ENCODE measurements at places on chromosomes 4 and X. TPM values are rescaled to one million over a fixed set of nuclear protein-coding genes. Genes with fewer than 3 reads are reported as not detected.

SASH3 gene
- not detected for total RNA-seq

RGN gene
- total RNA-seq, result 1.5 TPM

COL25A1 gene
- 5.0 TPM for total RNA-seq

TLR8 gene
- total RNA-seq, result not detected

ERAS gene
- not detected for total RNA-seq

TRIM61 gene
- total RNA-seq, result 3.0 TPM

PFKFB1 gene
- not detected for total RNA-seq

ZAR1 gene
- not detected for total RNA-seq

PAGE2 gene
- not detected for total RNA-seq

DSPP gene
- not detected for total RNA-seq

FRMD7 gene
- total RNA-seq, result 0.05 TPM

EFHC2 gene
- 0.23 TPM for total RNA-seq

MAGEA2B gene
- total RNA-seq, result not detected

SPP1 gene
- total RNA-seq, result 3.3 TPM

DCAF16 gene
- total RNA-seq, result 18.6 TPM

PPA2 gene
- total RNA-seq, result 71.3 TPM

CHM gene
- total RNA-seq, result 23.2 TPM

FAT4 gene
- 18.5 TPM for total RNA-seq

UCP1 gene
- not detected for total RNA-seq

BANK1 gene
- 0.14 TPM for total RNA-seq

FBXL5 gene
- 102 TPM for total RNA-seq

CPXCR1 gene
- total RNA-seq, result not detected

Data from smooth muscle cell of the umbilical artery (primary cell).